Left ventricle myocardium superior (tissue), 1 donor: ENCODE measurements at places on chromosomes 16 and 17.
A peak's percentile ranks its signal among the peaks of the same experiment; 100 is the strongest.

GRCh38 chr16:46866286-46866685 is 17.9 kb upstream of the GPT2 start:
- no peak for DNase-seq

DNA sequence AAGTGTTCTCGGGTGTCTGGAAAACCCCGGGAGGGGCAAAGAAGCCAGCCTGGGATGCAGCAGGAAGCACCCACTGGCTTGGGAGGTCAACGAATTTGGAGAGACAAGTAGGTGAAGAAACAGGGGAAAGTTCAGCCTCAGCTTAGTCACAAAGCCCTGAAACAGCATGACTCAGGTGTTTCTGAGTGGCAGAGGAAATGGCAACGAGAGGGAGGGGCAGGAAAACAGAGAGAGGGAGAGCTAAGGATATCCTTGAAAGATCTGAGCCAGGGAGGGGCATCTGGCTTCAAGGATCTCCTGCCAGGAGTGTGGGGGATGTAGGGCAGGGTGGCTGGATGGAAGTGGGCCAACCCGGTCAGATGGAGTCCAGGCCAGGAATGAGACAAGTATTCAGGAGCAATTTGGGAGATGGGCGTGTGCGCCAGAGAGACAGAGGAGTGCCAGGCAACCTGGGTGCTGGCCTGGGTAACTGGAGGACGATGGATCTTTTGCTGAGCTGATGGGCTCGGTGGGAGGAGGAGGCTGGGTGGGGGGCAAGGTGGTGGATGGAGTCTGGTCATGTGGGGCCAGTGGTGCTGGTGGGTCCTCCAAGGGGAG is 27.2 kb downstream of the ABCC3 start:
- DNase-seq: peak; percentile 43

DNA sequence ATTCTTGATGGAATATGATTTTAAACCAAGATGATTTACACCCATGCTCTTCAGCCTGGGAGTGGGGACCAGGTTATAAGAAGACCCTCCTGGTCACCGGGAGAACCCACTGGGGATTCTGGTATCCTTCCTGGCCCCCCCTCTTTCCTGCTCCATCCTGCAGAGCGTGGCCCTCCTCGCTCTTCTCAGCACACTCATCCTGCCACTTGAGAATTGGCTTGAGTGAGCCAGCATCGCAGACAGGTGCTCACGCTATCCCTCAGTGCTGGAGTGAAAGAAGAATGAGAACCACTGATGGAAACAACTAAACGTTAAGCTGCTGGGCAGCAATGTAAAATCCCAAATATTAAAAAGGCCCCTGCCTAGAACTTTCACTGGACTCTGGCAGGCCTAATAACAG is 98.0 kb downstream of the CYTH1 start:
- no peak for DNase-seq

DNA sequence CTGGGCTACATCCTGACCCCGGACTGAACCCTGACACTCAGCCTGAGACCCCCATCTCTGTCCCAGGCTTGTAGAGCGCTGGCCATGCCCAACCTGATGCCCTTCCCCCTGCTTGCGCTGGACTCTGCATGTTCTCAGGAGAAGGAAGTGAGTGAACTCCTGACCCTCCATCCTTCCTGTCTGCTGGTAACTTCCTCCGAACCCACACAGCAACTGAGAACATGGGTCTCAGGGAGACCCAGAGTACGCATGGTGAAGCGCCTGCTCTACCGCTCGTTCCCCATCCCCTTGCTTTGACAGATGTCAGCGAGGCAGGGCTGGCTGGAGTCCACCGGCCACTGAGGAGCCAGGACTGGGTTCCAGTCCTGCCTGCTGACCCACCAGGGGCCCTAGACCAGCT is 6.1 kb downstream of the CAMKK1 start:
- peak; percentile 48 for DNase-seq

GRCh38 chr16:12609937-12610699 is 193.6 kb downstream of the CPPED1 start:
- no peak for DNase-seq

DNA sequence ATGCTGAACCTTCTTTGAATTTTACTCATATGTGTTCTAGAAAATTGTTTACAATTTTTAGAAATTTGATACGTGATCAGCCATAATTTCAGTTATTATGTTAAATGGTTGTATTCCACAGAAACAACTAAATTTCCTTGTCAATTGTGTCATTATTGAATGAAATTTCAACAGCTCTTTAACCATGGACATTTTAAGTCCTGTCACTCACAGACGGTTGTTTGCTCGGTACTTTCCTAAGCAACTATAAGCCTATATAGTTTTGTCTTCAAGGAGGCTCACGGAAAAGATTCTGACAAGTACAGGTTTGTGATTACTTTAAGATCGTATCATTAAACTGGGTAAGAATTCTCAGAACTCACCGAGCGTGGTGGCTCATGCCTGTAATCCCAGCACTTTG is 31.8 kb downstream of the SLC39A11 start:
- no peak for DNase-seq

DNA sequence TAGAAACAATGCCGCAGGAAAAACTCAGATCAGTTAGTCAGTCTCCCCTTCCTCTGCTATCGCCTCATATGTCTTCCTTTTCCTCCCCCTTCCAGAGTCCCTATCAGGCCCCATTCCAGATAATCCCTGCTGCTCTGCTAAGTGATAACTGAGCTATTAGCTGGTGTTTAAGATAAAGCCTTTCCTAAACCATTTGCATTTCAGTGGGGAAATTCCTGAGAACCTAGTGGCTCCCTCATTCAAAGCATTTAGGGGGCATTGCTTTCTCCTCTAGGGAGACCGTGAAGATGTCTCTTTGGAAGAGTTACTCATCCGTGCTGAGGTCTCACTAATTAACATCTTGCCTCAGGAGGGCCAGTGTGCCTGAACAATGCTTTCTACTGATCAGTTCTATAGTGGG is 401.6 kb downstream of the NPIPA7 start:
- no peak for DNase-seq

DNA sequence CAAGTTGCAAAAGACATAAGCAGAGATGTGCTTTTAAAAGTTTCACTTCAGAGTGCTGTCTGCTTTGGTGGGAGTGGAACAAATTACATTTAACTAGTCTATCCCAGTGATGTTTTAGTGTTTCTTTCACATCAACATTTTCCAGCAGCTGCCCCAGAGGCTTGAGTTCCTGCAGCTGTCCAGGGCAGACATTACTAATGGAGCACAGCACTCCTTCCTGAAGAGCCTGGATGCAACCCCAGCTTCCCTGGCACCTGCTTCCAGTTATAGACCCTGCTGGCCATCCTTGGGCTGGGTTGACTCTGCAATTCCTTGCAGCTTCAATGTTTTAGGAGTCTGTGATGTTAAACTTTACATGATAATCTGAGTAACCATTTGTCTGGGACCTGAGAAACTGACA is 61.4 kb upstream of the PIRT start:
- DNase-seq: no peak

GRCh38 chr16:9112166-9112843 is 20.9 kb downstream of the HAPSTR1 start:
- DNase-seq: no peak

DNA sequence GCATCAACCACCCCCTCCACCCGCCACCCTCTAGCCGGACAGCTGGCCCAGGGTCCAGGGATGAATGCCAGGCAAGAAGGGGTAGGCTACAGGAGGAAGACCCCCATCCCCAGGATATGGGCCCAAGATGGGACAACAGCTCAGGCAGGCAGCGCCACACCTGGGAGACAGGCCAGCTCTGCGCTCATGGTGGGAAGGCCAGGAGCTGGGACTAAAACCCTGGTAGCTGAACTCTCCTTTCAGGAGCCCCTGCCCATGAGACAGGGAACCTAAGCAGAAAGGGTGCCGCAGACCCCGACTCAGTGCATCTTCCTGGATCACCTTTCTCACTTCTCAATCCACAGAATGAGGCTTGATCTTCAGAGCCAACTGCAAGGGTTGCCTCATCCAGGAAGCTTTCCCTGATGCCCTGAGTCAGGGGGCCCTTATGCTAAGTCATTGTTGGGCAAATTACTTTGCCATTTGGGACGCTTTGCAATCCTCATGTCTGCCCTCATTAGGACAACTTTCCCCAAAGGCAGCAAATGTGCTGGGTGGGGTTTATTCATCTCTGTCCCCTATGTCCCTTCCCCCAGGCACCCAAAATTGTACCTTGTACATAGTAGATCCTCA is 9.0 kb downstream of the ZDHHC1 start:
- DNase-seq: no peak

DNA sequence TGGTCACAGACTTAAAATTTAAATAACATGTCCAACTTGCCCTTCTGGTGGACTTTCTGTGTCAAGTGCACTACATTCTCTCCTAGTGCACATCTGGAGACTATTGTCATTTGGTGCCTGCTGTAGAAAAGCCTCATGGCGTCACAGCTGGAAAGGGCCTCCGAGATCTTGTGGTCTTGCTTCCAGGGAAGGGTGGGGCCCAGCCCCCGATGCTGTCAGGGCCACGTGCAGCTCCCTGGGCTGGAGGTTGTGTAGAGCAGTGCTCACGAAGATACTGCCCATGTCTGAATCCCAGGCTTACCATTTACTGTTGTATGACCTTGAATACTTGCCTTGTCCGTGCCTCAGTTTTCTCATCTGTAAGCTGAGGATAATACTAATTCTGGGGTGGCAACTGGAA is 6.8 kb upstream of the MPRIP start:
- no peak for DNase-seq

GRCh38 chr16:66489385-66489784 is 60.5 kb downstream of the TK2 start:
- no peak for DNase-seq

DNA sequence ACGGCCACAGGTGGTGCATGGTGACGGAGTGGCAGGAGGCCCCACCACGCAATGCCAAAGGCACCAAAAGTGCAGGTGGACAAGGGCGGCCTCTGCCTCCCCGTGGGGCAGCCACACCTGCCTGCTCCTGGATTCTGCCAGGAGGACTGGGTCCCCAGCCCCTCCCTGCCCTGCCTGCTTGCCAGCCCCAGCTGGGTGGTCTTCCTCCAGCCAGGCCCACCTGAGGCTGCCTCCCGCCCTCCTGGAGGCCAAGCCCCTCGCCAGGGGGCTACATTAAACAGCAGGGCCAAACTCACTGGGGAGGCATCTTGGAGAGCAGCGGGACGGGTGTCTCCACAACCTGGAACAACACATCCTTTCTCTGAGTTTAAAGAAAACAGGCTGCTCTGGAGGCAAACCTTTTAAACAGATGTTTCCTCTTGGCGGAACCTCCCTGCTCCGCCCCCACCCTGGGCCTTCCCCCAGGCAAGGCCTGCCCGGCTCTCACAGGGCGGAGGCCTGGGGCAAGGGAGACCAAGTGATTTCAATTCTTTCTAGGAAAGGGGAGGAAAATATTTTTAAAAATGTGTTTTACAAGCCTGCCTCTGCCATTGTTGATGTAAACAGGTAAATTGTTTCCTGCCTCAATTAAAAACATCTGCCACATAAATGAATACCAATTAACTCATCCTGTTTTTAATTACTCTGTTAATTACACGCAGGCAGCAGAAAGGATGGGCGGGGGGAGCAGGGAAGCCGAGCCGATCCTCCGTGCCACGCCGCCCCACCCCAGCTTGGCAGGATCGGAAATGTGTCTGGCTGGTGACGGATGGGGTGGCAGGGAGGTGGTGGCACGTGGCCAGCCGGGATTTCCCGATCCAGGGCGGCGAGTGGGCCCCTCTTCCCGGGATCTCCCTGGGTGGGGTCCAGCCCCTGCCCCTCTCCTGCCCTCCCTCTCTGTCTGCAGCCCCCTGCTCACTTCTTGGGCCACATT is 54.4 kb upstream of the PABPN1L start:
- DNase-seq: peak; percentile 85

DNA sequence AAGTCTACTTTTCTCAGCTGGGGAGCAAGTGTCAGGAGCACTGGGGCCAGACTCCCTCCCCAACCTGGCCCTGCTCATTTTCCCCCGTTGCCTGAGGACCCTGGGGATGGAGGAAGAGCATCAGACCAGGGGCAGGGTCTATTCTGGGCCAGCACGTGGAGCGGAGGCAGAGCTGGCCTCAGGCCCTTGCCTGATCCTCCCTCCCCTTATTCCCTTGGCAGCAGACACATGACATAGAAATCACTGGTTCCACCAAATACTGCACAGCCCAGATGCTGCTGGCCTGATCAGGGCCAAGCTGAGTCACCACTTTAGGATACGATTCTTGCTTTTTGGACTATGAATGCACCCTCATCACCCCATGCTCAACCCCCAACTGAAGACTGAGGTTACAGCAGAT is 15.8 kb upstream of the AGRP start:
- peak; percentile 55 for DNase-seq

DNA sequence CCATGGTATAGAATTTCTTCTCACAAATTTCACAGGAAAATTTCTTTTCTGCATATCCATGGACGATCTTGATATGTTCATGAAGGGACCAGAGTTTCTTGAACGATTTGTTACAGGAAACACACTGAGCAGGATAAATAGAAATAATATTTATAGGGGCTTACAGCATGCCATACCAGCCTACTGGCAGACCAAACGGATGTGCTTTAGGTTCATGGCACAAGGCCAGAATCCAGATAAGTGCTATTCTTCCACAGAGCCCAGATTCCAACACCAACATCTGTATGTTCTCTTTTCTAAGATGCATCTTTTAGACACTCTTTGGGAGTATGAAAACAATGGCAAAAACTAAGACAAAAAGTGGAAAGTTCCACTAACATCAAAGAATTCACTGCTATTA is 49.3 kb downstream of the ZNF652 start:
- DNase-seq: no peak

DNA sequence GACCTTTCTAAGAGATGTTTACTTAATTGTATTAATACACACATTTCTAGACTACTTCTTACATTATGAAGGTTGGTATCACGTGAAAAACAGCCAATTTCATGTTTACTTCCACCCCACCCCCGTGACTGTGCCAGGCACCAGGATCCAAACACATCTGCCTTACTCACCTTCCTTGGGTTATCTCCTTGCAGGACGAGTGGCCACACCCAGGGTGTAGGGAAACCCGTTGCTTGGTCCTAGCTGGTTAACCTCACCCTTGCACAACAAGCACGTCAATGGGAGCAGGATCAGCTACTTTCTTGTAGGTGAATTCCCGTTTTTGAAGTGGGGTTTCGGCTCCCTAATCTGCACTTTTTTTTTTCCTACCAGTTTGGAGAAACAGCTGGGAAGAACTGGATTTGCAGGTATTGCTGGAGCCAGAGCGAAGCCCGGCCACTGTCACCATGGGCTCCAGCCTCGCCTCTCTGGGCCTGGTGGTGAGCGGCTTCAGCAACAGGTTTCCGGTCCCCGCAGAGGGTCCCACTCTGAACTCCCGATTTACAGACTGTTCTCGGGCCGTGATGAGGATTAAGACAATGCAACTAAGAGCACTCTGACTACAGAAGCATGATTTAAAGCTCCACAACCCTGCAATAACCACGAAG is 2.1 kb upstream of the UBB start:
- DNase-seq: no peak

DNA sequence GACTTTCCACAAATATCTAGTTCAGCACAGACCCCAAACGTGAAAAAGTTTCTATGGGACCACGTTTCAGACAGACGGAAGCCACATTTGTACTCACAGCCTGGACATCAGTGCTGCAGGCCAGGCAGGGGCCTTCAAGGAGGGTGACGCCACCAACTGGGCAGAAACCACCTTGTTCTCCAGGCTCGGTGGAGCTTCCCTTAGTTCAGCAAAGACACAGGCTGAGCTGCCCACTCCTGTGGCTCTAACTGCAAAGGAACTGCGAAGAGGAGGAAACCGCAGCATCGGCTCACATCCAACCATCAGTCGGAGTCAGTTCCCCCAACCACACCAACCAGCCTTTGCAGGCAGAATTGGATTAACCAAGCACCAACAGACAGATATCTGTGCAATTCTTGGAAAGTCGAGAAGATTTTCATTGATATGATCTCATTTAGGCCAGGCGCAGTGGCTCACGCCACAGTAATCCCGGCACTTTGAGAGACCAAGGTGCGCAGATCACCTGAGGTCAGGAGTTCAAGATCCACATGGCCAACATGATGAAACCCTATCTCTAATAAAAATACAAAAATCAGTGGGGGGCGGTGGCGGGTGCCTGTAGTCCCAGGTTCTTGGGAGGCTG is 73.3 kb upstream of the CNEP1R1 start:
- DNase-seq: no peak
